ENCODE measurements at places on chromosomes 5 and 9.

DNA sequence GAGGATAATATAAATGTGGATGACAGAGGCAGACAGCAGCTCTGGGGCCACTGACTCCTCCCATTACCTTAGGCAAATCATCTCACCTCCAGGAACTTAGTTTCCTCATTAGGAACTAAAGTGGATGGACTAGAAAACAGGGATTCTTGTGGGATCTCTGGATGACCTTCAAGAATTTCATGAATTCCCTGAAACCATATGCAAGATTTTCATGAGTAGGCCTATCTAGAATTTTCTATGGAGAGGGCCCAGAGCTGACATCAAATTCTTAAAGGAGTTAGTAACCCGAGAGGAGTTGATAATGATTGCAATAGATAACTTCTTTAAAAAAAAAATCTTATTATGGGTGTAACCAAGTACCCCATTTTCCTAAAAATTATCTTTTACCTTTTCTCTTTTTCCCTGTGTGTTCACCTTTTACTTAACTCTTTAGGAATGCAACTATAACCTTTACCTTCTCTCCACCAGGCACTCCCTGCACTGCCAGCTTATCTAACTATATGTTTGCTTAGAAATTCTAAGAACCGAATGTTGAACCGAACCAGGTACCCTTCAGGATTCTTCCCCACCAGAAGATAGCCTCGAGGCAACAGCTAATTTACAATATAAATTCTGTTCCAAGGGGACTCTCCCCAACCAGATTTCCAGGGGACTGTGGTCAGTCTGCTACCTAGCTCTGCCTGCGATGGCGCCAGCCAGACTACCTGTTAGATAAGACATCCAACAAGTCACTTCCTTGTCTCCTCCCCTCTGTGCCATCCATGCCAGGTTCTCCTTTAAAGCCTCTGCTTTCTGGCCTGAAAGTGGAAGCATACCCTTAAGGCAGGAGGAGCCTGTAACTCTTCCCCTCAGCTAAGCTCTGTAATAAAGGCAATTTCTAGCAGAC lies 86.0 kb downstream of the GCNT4 start:
- no peak for DNase-seq

DNA sequence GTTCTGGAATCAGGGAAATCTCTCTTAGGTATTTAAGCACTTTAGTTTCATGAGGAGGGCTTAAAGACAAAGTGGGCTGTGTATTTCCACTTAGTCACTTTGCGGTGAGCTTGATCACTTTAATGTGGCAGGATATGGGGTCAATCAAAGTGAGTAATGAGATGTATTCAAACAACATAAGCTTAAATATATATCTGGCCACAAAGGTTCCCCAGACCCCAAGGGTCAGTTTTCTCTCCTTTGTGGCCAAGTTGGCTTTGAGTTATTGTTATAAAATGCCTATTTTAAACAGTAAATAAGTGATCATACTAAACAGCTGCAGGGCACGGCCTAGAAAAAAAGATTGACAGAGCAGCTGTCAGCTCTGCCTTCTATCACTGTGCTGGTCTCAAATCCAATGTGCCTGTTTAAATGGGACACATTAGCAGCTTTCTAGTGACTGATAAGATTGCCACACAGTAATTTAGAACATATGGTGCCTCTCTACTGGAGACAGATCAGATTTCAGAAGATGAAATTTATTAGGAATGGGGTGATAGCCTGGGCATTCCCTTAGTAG lies 363.9 kb downstream of the AGTPBP1 start:
- no peak for DNase-seq

DNA sequence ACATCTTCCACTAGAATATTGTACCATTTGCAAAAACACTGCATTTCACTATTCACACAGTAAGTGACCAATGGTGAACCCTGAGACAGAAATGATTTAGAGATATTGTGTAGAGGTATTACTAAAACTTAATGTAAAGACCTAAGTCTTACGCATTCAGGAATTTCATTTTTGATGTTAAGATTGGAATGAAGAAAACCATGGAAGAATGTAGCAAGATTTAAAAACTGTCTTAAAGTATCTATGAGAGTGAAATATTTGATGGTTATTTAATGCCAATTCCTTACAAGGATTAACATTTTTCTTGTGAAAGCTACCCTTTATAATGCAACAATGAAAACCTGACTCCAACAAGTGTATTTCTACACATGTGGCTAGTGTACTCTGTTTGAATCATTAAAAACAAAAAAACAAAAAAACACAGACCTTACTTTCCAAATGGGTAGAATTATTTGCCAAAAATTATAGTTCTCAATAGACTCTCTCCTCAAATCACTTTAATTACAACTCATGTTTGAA lies 172.0 kb downstream of the NNT start:
- no peak for DNase-seq

- DNase-seq, result no peak
These were observed 7.7 kb upstream of the RASGEF1C start for GRCh38 chr5:180216646-180217171.

DNA sequence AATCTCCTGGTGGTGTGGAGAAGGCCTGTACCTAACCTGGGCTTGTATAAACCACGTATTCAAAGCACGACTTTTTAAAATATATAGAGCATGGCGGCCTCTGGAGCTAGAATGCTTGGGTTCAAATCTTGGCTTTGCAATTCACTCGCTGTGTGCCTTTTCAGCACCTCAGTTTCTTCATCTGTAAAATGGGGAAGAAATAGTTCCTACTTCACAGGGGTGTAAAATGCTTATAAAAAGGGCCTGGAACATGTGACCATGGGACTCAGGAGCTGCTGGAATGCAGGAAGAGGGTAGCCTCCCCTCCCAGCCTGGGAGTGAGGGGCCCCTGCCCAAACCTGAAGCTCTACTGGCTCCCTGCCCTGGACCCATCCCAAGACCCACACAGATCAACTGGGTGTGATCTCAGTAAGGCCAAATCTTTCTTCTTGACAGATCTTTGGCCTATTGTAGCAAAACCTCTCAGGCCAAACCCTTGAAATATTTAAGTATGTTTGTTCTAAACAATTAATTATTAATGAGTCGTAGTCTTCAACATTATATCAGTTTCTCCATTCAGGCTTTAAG lies 269.0 kb downstream of the ZSWIM6 start:
- DNase-seq, result no peak

DNA sequence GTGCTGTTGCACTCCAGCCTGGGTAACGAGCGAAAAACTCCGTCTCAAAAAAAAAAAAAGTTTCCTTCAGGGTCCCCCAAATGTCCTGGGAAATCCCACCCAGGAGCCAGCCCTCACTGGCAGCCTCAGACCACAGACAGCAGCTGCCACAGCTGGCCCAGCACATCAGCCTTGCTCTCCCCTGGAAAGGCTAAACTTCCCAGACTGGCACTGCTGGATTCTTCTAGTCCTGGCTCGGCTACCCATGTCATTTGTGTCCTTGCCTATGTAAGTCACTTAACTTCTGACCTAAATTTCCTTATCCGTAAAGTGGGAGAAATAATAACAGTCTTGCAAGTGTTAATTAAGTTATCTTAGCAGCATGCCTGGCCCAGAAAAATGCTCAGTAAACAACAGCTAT lies 8.6 kb upstream of the PRRC2B start:
- DNase-seq, result no peak

DNA sequence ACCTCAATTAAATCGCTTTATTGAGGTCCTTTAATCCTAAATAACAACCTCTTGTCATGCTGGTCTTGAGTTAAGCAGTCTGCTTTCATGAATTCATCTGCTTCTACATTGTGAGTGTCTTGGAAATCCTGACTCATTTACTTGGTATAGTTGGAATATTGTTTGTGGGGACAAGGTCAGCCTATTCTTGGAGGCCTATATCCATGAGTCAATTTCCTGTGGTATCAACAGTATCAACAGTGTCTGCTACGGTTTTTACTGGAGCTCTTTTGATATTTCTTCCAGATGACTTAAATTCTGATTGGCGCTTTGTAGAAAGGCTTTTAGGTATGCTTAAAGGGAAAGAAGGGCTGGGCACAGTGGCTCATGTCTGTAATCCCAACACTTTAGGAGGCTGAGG lies 71.2 kb upstream of the PARP8 start:
- no peak for DNase-seq

GRCh38 chr5:165263536-165263935 lies 1758.1 kb downstream of the MAT2B start:
- no peak for DNase-seq

- DNase-seq, result no peak
These were observed 731.9 kb downstream of the MTRR start for GRCh38 chr5:8600843-8601242.

- DNase-seq, result no peak
These were observed 159.6 kb downstream of the NXNL2 start for GRCh38 chr9:88694625-88695024.

DNA sequence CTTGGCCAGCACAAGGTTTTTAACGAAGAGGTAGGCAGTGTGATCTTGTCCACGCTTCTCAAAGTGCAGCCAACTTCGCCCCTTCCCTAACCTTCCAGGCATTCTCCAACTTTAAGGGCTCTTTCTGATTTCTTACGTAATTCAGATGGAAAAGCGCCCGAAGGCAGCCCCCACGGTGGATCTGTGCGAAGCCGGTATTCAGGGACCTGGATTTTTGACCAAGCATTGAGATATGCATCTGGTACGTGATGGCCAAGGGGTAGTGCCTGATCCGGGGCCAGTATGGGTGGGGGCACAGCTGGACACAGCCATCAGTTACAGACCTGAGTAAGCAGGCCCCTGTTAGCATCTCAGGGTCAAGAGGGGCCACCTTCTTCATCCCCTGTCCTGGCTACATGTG lies 80.0 kb downstream of the AMBP start:
- DNase-seq, result no peak

DNA sequence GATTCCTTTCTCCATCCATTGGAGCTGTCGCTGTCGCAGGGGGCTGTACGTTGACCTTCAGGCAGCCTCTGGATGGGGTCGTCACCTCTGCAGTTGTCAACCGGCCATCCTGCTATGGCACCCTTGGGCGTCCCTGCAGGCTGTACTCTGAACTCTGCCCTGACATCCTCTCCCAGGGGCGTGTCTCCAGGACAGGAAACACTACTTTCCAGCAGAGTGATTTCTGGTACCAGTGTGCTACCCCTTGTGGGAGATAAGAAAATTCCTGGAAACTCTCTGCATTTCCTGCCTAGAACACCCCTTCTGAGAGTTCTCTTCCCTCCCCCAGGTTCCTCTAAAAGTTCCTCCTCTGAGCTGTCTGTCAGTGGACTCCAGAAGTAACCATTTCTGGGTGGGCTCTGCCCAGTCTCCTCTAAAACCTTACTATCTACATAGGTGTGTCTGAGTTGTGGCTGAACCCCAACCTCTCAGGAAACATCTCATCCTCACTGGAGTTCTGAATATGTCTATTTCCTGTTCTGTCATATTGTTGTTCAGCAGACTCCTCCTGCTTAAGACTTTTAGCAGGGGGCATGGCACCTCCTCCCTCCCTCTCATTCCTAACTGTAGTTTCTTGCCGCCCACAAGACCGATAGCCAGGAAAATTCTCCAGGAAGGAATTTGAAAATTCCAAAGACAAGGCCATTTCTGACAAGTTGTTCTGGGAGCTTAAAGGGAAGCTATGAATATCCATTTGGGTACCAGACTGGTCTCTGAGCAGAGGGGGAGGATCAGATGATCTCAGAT lies 145.3 kb upstream of the RASEF start:
- no peak for DNase-seq

- DNase-seq, result no peak
These were observed 286.1 kb downstream of the RAB3C start for GRCh38 chr5:58868931-58869330.

GRCh38 chr5:124806373-124807077 lies 60.1 kb upstream of the ZNF608 start:
- no peak for DNase-seq

- DNase-seq, result no peak
These were observed 1.2 kb downstream of the RIC1 start for GRCh38 chr9:5630081-5630507.

- no peak for DNase-seq
These were observed 62.7 kb upstream of the ZNF354A start for GRCh38 chr5:178793151-178793550.

DNA sequence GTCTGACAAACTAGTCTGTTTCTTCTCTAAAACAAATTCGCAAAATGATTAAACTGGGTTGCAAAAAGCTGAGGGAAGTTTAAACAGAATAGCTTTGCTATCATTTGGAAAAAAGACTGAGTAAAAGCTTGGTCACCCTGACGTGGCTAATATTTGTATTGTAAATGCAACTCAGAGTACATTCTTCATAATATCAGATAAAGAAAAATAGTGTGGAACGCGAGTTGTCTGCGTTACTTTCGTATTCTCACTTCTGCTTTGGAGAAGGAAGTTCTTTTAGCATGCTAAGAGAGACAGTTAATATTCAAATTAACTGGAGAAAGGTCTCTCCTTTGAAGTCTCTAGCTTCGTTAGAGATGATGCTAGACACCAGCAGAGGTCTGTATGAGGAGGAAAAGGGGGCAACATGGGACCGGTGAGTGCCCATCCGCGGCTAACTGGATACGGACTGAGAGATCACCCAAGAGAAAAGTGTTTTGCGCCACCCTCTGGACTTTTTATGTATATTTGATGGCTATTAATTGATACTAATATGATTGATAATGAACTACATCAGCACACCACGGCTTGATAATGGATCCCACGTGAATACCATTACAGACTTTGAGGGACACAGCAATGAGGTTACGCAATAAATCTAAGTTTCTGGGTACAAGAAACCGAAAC lies 2.9 kb upstream of the CNTRL start:
- peak; percentile 40 for DNase-seq

DNA sequence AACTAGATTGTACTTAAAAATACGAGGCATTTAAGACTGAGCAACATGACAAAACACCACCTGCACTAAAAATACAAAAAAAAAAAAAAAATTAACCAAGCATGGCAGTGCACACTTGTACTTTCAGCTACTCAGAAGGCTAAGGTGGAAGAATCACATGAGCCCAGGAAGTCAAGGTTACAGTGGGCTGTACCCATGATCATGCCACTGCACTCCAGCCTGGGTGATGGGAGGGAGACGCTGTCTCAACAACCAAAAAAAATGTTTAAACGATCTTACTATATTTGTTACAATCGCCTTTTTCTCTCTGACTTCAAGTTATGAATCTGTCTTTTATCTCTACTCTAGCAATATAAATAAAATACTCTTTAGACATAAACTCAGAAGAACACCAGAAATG lies 1454.3 kb downstream of the MAT2B start:
- no peak for DNase-seq

DNA sequence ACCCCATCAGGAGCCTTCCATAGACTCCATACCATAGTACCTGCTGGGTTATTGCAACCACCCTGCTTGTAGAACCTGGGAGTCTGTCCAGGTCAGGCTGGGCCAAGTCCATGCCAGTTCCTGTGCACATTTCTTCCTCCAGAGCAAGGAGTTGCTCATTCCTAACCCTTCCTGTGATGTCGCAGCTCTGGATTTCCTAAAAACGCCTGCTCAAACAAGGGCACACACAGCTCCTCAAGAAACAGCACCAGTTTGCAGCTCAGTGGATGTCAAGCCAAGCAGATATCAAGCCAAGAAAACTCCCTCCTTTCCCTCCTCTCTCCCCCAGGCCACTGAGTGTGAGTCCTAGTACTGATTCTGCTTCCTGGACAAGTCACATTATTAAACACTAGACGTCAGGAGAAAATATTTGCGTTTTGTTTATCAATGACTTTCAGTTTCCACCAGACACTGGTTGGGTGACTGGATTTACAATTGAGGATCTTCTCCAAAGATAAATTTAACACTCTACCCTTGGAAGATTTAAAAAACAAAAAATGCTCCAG lies 59.6 kb downstream of the SLC1A1 start:
- DNase-seq, result no peak

- no peak for DNase-seq
These were observed 9.9 kb downstream of the ZDHHC12 start for GRCh38 chr9:128713941-128714573.

- DNase-seq, result no peak
These were observed 3.1 kb upstream of the KLHL3 start for GRCh38 chr5:137738947-137739346.

Measured in GM18507 (cell line).